ENCODE measurements at places on chromosomes 11 and 22. TPM values are rescaled to one million over a fixed set of nuclear protein-coding genes. Genes with fewer than 3 reads are reported as not detected.

GRCh38 chr11:86918973-86919372 lies 36.2 kb downstream of the FZD4 start:
- H3K27ac ChIP-seq: no peak overlapping the region
- no peaks in the 10 kb centered on the region for H3K27me3 ChIP-seq
- no peak overlapping the region for H3K4me3 ChIP-seq
- DNase-seq: no peak
- no peaks in the 10 kb centered on the region for H3K36me3 ChIP-seq

DNA sequence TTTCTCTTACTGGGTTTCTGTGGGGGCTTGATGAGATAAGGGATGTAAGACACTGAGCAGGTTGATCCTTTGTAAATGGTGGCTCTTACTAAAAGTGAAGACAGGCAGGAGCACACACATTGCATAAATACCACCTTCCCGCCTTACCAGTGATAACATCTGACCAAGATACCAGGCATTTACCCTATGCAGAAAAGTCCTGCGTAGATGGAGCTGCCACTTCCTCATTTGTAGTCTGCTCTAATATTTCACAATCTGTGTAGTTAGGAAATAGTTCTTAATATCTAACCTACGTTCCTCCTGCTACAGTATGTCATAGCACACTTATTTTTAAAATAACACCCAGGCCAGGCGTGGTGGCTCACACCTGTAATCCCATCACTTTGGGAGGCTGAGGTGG lies 23.9 kb upstream of the SWAP70 start:
- DNase-seq: no peak
- no peaks in the 10 kb centered on the region for H3K27me3 ChIP-seq
- H3K36me3 ChIP-seq: no peaks in the 10 kb centered on the region
- no peak overlapping the region for H3K4me3 ChIP-seq
- no peak overlapping the region for H3K27ac ChIP-seq

DNA sequence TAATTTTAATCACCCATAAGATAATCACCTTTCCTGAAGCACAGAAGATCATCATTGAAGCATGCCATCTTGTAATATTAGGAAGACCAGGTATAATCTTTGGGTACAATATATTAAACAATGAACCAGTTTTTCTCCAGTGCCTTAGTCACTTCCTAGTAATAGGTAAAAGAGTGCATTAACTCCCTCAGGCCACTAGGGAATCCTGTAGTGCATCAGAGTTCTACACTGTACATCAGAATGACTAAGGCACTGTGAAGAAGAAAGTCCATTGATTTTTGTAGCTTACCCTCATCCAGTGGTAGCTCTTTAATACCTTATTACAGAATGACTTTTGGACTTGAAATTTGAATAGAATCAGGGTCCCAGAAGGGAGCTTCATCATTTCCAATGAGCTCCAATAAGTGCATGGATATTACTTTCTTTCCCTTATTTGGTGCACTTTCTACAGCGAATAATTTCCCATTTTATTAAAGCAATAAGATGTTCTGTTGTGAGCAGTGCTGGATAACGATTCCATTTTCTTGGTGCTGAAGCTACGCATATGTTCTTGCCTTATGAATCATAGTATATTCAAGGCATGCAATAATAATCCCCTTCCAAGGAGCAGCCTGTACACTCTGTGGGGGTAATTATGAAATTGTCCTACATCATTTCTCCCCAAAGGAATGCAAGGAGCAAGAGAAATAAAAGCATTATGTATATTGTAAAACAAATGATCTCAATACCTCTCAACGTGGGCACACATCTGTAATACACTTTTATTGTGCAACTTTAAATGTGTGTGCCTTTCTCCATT lies 4.7 kb downstream of the C11orf87 start:
- no peak overlapping the region for H3K4me3 ChIP-seq
- no peak overlapping the region for H3K27ac ChIP-seq
- no peaks in the 10 kb centered on the region for H3K36me3 ChIP-seq
- no peak for DNase-seq
- H3K27me3 ChIP-seq: peaks cover 22% of the 10 kb centered on the region
- peaks cover 19% of the 10 kb centered on the region for H3K4me1 ChIP-seq

The HORMAD2 gene
- not detected for total RNA-seq

The SERHL2 gene
- 3.6 TPM for total RNA-seq

The C11orf86 gene
- total RNA-seq: not detected
